ENCODE measurements at places on chromosomes 13 and 19.

DNA sequence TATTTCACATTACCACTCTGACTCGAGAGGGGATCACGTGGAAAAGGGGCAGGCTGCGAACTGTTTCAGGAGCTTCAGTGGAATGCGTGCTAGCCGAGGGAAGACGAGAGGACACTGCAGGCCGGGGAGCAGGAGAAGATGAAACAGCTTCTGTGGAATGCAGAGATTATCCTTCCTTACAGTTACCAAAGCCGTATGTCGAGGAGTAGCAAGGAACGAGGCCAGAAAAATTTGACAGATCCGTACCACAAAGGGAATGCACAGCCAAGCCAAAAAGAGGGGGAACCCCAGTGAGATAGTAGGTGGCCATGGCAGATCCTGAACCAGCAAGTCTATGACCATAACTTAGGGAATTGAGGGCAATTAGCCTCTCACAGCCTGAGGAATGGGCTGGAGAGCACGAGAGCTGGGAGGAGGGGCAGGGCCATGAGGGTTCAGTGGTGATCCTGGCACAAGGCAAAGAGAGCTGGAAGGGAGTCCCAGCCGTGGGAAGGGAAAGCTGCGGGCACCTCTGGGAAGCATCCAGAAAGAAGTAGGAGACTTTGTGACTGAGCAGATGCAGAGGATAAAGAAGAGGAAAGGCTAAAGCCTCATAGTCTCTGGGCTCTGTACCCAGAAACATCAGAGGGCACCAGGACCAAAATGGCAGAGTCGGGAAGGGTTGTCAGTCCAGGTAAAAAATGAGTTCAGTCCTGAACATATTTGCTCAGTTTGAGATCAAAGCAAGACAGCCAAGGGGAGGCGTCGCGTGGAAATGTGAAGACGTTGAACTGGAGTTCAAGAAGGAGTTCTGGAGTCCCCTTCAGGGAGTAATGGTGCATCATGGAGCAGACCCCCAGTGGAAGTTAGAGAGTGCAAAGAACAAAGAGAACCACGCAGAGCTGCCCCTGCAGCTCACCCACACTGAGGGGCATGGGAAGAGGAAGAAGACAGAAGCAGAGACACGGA lies 5.1 kb downstream of the COL4A1 start:
- DNase-seq = no peak

DNA sequence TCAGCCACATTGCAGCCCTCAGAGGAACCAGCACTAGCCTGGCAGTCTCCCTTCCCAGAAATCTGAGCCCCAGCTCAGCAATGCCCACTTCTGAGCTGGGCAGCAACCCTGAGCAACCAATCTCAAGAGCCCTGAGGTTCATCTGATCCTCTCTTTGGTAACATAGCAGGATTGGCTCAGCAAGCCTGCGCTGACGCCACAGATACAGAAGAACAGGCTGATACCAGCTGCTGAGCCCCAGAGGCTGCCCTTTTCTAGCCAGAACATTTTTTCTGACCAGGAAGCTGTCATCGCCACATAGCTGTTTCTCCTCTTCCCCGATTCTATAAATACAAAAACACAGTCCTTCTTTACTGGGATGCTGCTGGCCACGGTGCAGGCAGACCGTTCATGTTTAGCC lies 59.8 kb downstream of the TRPM4 start:
- no peak for DNase-seq

DNA sequence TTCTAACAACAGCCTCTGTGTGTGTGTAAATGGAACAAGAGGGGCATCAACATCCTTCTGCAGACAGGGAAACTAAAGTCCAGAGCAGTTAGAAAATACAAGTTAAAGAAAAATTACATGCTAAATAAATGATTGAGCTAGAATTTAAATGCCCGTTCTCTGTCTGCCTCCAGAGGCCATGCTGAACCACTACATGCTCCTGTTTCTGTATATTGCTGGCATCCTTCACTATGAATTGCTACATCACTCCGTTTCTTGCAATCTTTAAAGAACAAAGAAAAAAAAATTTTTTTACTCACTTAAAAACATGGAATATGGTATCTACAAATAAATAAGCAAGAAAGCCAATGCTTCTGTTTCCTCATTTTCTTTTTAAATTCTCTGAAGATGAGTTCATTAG lies 47.9 kb downstream of the DCT start:
- DNase-seq = no peak

GRCh38 chr13:51770681-51771417 lies 33.1 kb downstream of the DHRS12 start:
- no peak for DNase-seq

GRCh38 chr19:17121736-17122293 lies 46.2 kb downstream of the MYO9B start:
- DNase-seq = no peak

GRCh38 chr19:48501494-48502349 lies 9.9 kb downstream of the LMTK3 start:
- peak; percentile 98 for DNase-seq

DNA sequence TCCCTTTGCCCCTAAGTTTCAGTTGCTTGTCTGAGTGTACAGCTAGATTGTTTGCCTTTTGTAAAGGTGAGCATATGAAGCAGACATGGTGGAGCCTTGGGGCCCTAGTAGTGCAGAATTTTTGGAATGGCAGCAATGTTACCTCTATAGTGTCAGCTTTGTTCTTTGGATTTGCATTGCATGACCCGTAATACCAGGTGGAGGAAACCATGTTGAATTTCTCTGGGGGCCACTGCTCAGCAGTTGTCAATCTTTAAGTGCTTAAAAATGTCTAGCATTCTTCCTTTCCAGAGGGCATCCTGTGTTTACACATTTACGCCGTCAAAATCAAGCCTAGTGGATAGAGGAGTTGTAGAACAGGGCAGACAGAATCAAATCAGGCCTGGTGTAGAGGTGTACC lies 303.3 kb downstream of the ATP8A2 start:
- no peak for DNase-seq

- peak; percentile 43 for DNase-seq
These were observed 1.1 kb downstream of the IRS2 start for GRCh38 chr13:109785141-109785891.

DNA sequence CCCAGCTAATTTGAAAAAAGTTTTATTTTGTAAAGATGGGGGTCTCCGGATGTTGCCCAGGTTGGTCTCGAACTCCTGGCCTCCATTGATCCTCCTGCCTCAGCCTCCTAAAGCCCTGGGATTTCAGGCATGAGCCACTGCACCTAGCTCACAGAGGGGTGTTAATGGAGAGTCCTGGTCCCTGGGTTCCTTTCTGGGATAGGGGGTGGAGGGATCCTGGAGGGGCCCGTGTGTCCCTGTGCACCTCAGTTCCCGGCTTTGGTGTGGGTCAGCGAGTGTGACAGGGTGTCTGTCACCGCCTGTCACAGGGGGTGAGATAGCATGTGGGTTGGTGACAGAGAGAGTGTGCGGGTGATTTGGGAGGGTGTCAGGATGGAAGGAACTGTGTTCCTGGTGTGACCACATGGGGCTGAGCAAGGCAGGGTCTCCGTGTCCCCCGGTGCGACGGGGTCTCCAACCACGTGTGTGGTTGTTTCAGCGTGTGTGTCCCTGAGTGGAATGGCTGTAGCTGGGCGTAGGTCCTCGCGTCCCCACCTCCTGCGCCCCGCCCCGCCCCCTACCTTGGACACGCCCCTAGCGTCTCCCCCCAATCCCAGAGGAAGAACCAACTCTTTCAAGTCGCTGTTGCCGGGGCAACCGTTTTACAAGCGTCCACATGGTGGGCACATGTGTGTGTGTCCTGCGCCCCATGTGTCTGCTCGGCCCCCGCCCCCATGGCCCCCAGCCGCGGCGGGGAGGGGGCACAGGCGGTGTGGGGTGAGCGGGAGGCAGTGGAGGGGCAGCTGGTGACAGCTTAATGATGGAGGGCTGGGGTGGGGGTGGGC lies 2.9 kb upstream of the NRTN start:
- DNase-seq = no peak

All from NCI-H748 treated with DMSO at 0.1 percent for 48 hours (cell line).